ENCODE measurements at places on chromosomes 1 and 21.

DNA sequence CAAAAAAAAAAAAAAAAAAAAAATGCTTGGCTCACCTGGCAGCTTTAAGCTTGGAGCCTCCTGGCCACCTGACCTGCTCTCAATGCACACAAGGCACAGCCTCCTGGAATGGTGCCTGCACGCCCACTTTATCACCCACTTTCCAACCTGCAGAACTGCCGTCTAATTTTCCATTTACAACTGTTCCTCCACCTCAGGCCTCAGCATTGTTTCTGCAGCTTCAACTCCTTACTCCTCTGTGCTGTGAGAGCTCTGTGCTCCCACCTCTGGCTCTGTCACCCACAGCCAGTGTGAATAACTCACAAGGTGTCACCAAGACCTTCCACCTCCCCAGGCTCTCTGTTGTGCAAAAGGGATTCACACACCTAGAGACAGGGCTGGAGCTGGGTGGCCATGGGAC, 38.7 kb upstream of the GPR157 start:
- no peak for DNase-seq

DNA sequence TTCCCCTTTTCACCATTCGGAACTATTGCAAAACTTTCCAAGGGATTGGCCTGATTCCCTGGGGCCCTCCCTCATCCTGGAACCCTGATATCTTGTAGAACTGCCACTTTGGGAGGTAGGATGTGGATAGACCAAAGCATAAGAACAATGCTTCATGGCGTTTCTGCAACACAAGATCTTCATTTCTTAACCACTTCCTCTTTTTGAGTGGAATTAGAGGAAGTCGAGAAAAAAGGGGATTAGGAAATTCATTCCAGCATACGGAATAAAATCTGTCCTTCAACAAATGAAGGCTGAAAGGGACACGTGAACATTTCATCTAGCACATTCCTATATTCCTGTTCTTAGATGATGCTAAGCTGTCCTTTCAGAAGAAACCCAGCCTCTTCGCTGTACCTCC, 149.3 kb downstream of the HUNK start:
- DNase-seq: no peak

DNA sequence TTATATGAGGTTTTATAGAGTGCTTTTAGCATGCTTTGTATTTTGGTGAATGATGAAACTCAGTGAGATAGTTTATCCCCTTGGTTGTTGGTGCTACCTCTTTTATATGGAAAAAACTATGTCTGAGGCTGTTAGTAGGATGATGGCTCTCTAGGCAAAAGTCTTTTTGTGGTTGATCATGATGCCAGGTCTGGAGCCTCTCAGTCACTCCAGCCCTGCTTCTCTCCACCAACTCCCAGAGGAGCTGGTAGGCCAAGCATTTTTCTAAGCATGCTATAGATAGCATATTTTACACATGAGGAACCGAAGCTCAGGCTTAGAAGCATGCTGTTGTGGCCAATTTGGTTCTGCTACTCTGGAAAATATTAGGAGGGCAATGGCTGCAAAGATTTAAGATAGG, 82.2 kb downstream of the FMN2 start:
- DNase-seq: no peak

- no peak for DNase-seq
These were observed 4.3 kb downstream of the LPAR3 start for GRCh38 chr1:84888753-84889152.

GRCh38 chr1:146035048-146035423, 13.5 kb upstream of the HJV start:
- peak; percentile 59 for DNase-seq

- DNase-seq: peak; percentile 35
These were observed 841 bp downstream of the SNX27 start for GRCh38 chr1:151612501-151613281.

DNA sequence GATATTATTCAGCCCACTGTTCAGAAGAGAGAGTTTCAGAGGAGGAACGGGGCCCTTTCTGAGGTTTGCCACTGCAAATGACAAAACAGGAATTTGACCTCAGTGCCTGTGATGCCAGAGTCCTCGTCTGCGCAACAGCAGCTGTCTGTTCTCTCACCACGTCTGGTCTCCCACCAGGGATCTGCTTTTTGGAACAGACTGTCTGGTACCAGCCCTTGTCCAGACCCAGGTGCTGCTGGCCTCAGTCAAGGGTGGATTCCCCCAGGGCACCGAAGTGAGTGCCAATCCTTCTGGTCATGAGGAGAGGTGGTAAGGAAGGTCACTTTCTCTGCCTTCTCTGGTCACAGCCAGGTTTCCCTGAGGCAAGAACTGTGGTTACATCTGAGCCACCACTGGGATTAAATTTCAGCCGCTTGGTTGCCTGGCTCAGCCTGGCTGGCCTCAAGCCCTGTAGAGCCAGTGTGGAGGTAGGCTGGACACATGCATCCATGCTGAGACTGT, 2.3 kb upstream of the BCAN start:
- peak; percentile 47 for DNase-seq

Data from cerebellar cortex (tissue), 1 donor.